ENCODE measurements at places on chromosomes 7 and 10. TPM values are rescaled to one million over a fixed set of nuclear protein-coding genes. Genes with fewer than 3 reads are reported as not detected.
A peak's percentile ranks its signal among the peaks of the same experiment; 100 is the strongest.

ERVW-1 gene
- total RNA-seq: not detected

LIPM gene
- total RNA-seq: not detected

DNA sequence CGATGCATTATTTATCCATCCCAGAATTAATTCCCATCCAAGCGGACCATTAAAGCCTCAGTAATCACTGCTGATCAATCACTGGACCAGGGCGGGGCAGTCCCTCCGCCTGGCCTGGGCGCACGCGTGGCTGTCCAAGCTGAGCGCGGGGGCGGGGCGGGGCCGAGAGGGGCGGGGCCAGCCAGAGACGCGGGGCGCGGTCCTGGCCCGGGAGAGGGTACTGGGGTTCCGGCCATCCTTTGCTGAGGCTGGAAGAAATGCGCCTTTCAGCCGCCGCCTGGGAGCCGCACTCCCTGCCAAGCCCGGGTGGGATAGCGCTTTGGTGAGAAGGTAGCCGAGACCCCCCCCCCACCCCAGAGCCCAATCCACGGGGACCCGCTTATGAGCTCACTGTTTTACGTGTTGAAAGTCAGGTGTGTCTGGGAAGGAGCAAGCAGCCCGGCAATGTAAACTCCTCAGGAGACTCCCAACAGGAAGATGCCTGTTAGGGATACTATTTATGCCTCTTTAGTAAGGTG lies at the start of gene ARHGAP22:
Gene ARHGAP22 (minus strand): TSS at position 83 of the 518 bp plus-strand sequence. CDS start 277 bp downstream, outside the sequence.
- peak; percentile 4 for DNase-seq
- no peaks in the 10 kb centered on the region for H3K36me3 ChIP-seq
- H3K27ac ChIP-seq: no peak within 1 kb of the TSS

DNA sequence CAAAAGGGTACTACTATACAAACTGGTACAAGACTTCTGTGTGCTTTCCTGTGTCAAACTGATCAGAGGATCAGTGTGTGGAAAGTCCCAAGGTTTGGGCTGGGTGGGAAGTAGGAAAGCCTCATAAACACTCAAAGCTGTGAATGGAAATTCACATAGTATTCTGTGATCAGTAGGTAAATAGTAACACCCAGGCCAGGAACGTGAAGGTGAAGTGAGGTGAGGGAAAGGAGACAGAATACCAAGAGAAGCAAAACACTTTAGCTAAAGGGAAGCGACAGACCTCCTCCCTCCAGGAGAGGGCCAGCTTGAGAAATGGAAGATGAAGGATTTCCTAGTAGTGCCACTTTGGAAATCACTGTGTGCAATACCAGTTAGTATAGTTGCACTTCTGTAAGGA lies 451.9 kb downstream of the KCNMA1 start:
- no peak overlapping the region for H3K27ac ChIP-seq
- no peaks in the 10 kb centered on the region for H3K4me1 ChIP-seq
- no peak for DNase-seq

- H3K36me3 ChIP-seq: no peaks in the 10 kb centered on the region
- H3K27ac ChIP-seq: no peak overlapping the region
- H3K27me3 ChIP-seq: peaks cover 36% of the 10 kb centered on the region
- DNase-seq: no peak
Observed at GRCh38 chr7:92412745-92413144, 34.5 kb upstream of the GATAD1 start.

- no peak for DNase-seq
- no peak overlapping the region for H3K4me3 ChIP-seq
- no peaks in the 10 kb centered on the region for H3K27me3 ChIP-seq
- no peak overlapping the region for H3K27ac ChIP-seq
Observed at GRCh38 chr10:44818041-44818649, 93.0 kb upstream of the TMEM72 start.

DNA sequence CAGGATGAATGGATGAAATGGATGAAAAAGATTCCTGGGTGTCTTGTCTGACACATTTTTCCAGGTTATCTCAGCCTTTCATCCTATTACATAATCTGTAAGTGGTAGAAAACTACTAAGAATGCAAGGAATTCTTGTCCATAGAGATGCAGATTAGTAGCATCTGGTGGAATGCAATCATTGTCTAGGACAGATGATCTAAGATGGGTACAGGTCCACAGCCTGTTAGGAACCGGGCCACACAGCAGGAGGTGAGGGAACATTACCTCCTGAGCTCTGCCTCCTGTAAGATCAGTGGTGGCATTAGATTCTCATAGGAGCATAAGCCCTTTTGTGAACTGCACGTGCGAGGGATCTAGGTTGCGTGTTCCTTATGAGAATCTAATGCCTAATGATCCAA lies 225.0 kb downstream of the CALN1 start:
- H3K27me3 ChIP-seq: no peaks in the 10 kb centered on the region
- H3K36me3 ChIP-seq: no peaks in the 10 kb centered on the region
- H3K4me3 ChIP-seq: no peak overlapping the region
- no peaks in the 10 kb centered on the region for H3K4me1 ChIP-seq
- DNase-seq: no peak
- no peak overlapping the region for H3K27ac ChIP-seq

DNA sequence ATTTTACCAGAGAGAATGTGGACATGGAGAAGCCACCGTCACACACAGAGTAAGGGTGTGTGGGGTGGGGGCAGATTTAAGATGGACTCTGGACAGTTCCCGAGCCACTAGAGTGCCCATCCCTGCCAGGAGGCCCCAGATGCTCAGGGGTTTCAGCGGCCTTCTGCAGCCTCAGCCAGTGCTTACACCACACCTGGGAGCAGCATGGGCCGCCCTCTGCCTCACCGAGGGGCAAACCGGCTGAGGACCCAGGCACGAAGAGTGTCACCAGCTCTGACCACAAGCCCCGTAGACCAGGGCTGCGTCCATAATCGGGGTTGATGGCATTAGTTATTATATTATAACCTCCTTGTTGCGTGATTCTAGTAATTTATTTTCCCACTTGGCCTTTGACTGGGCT lies 6.7 kb upstream of the MNX1 start:
- H3K4me3 ChIP-seq: no peak overlapping the region
- DNase-seq: no peak
- peaks cover 83% of the 10 kb centered on the region for H3K27me3 ChIP-seq
- H3K36me3 ChIP-seq: peaks cover 2% of the 10 kb centered on the region
- peaks cover 14% of the 10 kb centered on the region for H3K4me1 ChIP-seq
- no peak overlapping the region for H3K27ac ChIP-seq

GRCh38 chr10:101287183-101287996 lies 58.1 kb upstream of the LBX1 start:
- H3K27ac ChIP-seq: no peak overlapping the region
- DNase-seq: no peak
- H3K27me3 ChIP-seq: peaks cover 87% of the 10 kb centered on the region
- no peak overlapping the region for H3K4me3 ChIP-seq
- H3K36me3 ChIP-seq: no peaks in the 10 kb centered on the region

- no peak overlapping the region for H3K27ac ChIP-seq
- no peak overlapping the region for H3K4me3 ChIP-seq
- DNase-seq: no peak
- H3K36me3 ChIP-seq: no peaks in the 10 kb centered on the region
- no peaks in the 10 kb centered on the region for H3K27me3 ChIP-seq
Observed at GRCh38 chr7:24199978-24200377, 84.0 kb upstream of the NPY start.

NPC1L1 gene
- not detected for total RNA-seq

UCN3 gene
- total RNA-seq: not detected

- H3K36me3 ChIP-seq: no peaks in the 10 kb centered on the region
- H3K27ac ChIP-seq: no peak overlapping the region
- H3K4me1 ChIP-seq: no peaks in the 10 kb centered on the region
Observed at GRCh38 chr10:116777006-116777405, 34.6 kb upstream of the HSPA12A start.

FFAR4 gene
- not detected for total RNA-seq

- DNase-seq: no peak
- no peak overlapping the region for H3K4me3 ChIP-seq
- H3K4me1 ChIP-seq: no peaks in the 10 kb centered on the region
- no peaks in the 10 kb centered on the region for H3K36me3 ChIP-seq
- no peaks in the 10 kb centered on the region for H3K27me3 ChIP-seq
Observed at GRCh38 chr7:137417464-137417863, 73.9 kb upstream of the PTN start.
